T-helper 2 cell treated with Interferon-gamma antibody and Interleukin-4, amounts not matched to agents 100 ng/mL and 5 ng/mL, for 36 hours (primary cell): ENCODE measurements at places on chromosomes 1 and 21. TPM values are rescaled to one million over a fixed set of nuclear protein-coding genes. Genes with fewer than 3 reads are reported as not detected.

Gene FAM151A
- total RNA-seq = not detected in 2 replicates

Gene RGS21
- not detected in 2 replicates for total RNA-seq

Gene PPM1J
- total RNA-seq = 0.16 and 0.32 TPM in 2 replicates

Gene TNFRSF9
- total RNA-seq = 2.5 and 3.4 TPM in 2 replicates

Gene SPATA45
- not detected in 2 replicates for total RNA-seq
